ENCODE measurements at places on chromosomes 6 and 20.

GRCh38 chr6:145906144-145906543 lies 58.0 kb downstream of the SHPRH start:
- DNase-seq, result no peak

DNA sequence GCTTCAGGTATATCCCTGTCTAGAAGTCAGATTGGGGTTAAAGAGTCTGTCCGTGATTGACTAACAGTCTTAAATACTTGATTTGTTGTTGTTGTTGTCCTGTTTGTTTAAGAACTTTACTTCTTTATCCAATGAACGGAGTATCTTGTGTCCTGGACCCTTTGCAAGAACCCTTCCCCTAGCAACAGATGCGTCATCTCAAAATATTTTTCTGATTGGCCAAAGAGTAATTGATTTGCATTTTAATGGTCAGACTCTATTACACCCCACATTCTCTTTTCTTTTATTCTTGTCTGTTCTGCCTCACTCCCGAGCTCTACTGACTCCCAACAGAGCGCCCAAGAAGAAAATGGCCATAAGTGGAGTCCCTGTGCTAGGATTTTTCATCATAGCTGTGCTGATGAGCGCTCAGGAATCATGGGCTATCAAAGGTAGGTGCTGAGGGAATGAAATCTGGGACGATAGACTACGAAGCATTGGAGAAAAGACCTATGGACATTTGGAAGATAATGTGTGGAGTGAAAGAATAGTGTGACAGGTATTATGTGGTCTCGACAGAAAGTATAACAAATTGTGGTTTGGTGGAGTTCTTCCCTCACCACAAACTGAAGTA lies at the start of gene HLA-DRA:
Gene HLA-DRA (plus strand): TSS at position 286 of the 613 bp plus-strand sequence. CDS start 64 bp downstream, at position 350.
- no peak for DNase-seq

DNA sequence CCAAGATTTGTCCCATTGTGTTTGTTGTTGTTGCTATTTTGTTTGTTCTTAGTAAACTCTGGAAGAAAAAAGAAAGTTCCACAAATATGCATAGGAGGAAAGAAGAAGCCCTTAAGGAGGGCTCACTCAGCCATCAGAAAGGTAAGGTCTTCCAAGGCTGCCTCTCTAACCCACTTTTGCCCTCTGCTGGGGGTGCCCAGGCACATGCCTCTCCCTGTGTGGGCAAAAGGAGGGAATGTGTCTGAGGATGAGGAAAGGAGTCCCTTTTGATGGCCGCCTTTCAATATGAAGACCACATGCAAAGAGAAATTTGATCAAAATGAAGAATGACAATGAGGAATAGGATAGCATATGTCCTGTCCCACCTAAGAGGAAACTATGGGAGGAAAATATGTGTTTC lies 248.2 kb upstream of the POU3F2 start:
- no peak for DNase-seq

DNA sequence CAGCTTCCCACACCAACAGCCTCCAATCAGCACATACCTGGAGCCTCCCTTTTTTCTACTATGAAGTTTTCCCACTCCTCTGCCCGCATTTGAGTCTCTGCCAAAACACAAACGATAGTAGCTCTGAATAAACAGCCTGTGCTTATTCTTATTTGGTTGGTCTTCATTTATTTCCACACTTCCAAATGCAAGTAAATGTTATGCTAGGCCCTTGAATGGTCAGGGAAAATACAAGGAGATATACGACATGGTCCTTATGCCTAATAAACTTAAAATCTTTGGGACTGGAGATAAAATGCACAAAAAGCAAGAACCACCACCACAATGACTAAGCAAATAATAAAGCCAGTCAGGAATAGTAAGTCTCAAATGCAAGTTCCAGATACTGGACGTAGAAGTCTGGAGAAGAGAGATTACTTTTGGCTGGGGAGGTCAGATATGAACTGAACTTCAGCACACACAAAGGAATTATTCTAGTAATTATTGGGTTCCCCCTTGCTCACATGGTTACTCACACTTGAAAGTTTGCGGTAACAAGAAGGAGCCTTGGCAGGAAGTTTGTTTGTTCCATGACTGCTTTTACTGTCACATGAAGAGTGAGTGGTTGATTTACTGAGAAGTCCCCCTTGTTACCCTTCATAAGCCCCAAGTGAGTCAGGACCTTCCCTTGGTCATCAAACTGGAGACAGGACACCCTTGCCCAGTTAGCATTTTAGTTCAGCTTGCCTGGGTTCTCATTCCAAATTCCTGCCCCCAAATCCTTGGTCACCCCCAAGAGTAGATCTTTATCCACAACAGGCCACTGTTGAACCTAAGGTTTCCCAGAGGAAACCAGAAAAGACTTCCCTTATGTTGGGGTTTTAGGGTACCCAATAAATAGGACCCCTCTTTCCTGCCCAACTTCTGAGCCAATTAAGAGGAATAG lies 511.2 kb upstream of the JARID2 start:
- DNase-seq, result no peak

DNA sequence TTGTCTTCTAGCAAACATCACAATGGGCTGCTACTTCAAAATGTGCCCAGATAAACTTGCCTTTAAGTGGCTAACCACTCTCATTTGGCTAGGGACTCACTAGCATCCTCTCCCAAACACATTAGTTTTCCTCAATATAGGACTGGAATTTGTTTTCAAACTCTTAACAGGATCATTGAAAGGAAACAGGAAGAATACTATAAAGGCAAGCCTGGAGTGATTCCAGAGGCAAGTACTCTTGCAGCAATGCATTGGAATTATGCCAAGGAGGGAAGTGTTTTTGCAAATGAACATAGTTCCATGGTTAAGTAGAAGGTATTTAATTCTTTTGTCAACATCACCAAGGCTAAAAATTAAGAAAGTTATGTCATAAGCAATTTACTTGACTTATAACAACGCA lies 12.2 kb downstream of the EPHA7 start:
- no peak for DNase-seq

DNA sequence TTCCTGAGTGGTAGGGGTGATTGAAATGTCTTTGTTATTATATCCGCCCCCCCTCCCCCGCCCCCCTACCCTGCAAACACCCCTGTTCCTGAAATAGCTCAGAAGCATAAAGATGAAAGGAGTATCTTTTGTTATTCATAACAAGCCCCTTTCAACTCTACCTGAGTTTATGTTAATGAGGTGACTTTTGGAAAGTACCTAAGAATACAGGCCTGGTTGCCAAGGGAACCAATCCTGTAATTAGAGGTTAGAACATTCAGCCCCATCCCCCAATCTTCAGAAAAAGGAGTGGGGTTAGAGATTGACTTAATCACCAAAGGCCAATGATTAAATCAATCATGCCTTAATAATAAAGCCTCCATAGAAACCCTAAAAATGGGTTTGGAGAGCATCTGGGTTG lies 979.2 kb upstream of the GJE1 start:
- no peak for DNase-seq

GRCh38 chr20:4800676-4801449 lies 79.2 kb downstream of the PRND start:
- no peak for DNase-seq

DNA sequence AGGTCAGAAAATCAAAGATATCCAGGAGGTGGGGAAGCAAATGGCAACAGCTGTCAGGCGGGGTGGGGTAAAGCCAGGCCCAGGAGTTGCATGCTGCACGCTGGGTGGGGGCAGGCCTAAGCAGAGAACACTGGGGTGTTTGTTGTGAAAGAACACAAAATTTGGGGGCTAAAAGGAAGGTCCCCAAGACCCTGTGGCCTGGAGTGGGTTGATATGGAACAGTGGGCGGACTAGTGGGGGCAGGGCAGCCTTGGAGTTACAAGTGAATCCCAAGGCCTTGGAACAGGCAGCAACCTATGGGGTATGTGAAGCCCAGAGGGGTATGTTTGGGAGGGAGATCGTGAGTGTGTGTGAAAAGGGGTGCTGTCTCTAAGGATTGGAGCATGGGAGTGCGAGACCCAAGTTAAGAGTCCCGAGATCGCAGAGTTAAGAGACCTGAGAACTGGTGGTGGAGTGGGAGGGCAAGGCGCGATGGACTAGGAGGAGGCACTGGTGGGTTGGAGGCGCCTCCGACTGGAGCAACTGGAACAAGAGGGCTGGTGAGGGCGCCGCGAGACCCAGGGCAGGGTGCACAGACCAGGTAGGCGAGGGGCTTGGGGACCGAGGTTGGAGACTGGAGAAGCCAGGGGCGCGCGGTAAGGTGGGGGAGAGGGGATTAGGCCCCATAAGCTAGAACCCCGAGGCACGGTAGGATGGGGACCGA lies 658 bp downstream of the CUL7 start:
- DNase-seq, result no peak

DNA sequence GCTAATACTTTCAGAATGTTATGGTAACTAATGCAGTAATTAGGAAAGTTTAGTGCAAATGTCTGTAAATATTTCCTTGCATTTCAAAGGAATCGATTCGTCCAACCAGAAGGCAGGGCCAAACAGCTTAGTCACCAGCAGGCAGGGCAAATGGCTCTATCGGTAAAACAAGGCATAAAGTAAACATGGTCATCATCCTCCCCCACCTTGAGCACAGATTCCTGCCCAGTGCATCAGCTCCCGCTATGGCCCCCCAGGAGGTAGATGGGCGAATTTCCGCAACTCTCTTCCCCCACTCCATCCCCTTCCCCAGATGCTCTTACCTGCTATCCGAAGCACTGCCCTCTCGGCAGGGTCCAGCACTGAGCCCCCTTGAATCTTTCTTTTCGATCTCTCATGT lies 103.8 kb upstream of the BEND6 start:
- no peak for DNase-seq

- no peak for DNase-seq
These were observed 41.5 kb downstream of the GCM1 start for GRCh38 chr6:53107091-53107490.

DNA sequence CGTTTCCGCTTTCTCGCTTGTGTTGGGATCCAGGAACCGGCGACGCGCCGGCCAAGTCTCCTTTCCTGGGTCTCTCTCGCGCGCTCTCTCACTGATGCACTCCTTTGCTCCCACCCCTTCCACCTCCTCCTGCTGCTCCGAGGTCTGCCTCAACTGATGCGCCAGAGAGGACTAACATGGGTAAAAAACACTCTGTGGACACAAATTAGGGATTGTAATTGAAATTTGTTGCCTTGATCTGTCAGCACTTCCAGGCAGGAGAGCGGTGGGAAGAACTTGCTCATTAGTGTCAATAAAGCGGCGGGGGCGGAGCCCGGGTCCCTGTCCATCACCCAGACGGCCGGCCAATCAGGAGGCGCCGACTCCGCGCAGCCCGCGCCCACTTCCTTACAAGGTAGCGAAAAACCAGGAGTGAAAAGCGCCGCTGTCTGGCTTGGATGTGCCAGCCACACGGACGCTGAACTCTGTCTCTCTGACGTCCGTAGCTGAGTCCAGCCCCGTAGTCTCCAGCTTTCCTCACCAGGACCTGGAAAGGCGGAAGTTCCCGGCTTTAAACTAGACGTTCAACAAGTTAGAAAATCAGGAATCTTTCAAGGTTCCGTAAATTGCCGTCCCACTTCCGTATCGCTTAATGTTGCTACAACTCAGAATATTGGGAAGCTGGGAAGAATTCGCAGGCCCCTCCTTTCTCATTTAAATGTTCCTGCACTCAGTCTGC lies at the start of gene TBX18:
Gene TBX18 (minus strand): TSS at position 267 of the 718 bp plus-strand sequence. CDS start 417 bp downstream, outside the sequence.
- no peak for DNase-seq

GRCh38 chr6:145209272-145209671 lies 526.0 kb downstream of the EPM2A start:
- DNase-seq, result no peak

- no peak for DNase-seq
These were observed 27.5 kb downstream of the TOX2 start for GRCh38 chr20:43942201-43942590.

- DNase-seq, result no peak
These were observed 7.9 kb downstream of the KIAA1755 start for GRCh38 chr20:38252292-38253288.

DNA sequence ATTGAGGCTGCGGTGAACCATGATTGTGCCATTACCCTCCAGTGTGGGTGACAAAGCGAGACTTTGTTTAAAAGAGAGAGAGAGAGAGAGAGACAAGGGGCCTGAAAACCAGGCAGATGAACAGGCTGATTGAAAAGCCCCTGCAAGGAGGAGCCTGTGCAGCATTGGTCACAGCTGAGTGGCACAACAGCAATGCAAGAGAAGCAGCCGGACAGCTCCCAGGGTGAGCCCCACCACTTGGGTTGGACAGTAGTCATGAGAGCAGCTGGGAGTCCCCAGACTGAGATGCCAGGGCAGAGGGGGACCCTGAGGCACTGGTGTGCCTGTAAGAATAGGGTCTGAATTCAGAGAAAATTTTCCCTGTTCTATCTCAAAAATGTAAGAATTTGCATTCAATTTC lies 10.2 kb downstream of the DNPH1 start:
- DNase-seq, result no peak
